CD4-positive, alpha-beta T cell treated with Interleukin-4 for 1 hour (primary cell): ENCODE measurements at places on chromosomes 3 and 15.
A peak's percentile ranks its signal among the peaks of the same experiment; 100 is the strongest.

DNA sequence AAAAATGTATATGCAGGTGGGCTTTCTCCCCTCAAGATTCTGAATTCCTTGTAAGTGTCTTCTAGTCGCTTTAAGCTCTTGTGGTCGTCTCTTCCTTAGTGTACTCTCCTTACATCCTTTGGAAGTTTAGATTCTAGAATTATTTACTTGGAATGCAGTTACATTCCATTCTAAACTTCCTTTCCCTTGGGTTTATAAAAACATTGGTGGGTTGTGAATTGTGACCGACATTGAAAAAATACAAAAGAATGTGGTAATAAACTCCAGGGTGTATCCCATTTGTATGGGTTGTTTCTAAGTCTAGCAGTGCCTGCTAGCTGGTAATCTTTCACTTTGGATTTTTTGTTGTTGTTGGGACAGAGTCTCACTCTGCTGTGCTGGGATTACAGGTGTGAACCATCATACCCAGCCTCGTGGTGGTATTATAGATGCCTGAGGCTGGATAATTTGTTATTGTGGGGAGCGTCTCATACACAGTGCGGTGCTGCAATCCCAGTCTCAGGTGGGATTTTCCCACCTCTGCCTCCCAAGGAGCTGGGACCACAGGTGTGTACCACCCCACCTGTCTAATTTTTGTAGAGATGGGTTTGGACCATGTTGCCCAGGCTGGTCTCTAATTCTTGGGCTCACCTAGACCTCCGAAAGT, 9.1 kb downstream of the CHD2 start:
- no peak for DNase-seq

DNA sequence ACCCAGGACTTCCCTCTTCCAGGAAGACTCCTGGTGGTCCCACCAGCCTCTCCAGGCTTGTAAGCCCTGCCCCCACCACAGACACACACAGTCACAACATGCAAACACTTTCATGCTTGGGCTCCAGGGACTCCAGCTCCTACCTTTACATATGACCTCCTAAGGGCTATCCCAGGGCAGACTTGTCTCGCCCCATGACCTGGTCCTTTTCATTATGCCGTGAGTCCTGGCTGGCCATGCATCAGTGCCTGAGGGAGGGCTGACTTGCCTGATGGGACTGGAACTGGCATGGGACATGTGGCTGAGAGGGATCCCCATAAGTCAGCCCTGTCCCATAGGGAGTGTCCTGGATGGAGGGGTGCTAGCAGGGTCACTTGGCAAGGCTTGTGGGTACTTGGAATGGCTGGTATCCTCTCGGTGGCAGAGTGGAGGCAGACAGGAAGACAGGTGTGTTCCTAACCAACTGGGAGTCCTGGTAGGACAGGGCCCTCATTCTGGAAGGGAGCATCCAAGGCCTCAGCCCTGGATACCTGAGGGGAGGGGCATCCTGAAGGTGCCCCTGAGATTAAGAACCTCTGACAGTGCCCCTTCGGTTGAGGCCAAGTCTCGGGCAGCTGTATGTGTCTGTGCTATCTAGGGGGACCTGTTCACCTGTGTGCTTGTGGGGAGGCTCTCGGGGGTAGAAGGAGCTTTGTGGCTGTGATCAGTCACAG, 540 bp upstream of the HHATL start:
- DNase-seq = no peak

- no peak for DNase-seq
These were observed 188.3 kb downstream of the IL5RA start for GRCh38 chr3:2921903-2922302.

- DNase-seq = no peak
These were observed 74.3 kb upstream of the TSEN2 start for GRCh38 chr3:12409684-12410596.

GRCh38 chr3:40042752-40043443, 233.5 kb downstream of the MYRIP start:
- DNase-seq = no peak

DNA sequence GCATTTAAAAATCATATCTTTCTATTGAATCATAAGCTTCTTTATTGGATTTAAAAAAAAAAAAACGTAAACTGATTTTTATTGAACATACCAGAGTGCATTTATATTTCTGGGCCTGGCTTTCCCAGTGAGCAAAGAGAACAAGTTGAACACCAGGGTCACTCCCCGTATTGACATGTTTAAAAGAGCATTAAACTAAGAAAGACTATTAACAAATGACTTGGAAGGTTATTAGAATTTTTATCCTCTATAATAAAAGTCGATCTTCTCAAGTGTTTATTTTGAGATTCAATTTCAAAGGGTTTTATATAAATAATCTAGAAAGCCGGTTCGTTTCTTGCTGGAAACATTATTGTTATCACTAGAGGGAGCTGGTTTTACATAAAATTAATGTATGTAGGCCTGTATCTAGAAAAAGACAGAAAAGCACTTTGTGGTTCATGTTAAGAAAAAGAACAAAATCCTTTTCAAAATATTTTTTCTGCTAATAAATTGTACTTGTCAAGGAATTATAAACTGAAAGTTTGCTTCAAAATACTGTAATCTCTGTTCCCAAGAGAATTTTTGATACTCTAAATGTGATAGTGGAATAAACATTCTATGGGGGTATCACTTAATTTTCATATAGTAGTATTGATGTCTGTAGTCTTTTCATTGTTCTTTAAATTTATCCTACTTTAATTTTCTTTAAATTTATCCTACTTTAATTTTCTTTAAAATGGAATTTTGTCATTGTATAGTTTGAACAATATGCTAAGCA, 321.8 kb upstream of the MME start:
- no peak for DNase-seq

DNA sequence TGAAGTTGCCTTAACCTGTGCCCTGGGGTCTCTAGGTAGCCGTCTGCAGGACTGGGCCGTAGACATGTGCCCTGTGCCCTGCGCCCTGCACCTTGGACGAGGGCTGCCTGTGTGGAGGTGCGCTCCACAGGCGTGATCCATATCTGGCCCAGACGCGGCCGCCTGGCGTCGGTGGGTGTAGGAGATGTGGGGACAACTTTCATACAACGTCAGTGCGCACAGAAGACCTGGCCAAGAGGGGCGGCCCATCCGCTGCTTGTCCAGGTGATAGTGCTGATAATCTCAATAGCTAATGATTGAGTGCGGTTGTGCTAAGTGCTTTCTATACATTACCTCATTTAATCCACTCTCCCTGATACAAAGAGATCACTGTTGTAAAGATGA, 665 bp upstream of the RASGRP1 start:
- no peak for DNase-seq

DNA sequence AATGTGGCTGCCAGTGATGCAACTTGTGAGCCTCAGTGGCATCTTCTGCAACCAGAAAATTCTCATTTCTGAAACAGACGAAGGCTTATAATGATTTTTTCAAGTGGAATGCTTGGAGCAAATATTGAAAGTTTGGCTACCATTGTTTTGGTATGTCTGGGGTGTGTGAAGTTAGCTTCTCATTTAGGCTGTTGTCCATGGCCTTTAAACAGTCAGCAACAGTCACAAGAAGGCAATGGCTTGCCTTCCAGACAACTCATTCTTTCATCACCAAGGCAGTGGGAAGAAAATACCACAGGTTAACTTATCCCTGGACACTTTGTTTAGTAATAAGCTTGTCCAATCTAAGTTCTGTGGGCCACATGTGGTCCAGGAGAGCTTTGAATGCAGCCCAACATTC, 4.7 kb upstream of the BNC1 start:
- no peak for DNase-seq

- no peak for DNase-seq
These were observed 26.8 kb downstream of the CMC1 start for GRCh38 chr3:28267984-28268849.

GRCh38 chr3:197486861-197487260, 68.9 kb downstream of the BDH1 start:
- no peak for DNase-seq

DNA sequence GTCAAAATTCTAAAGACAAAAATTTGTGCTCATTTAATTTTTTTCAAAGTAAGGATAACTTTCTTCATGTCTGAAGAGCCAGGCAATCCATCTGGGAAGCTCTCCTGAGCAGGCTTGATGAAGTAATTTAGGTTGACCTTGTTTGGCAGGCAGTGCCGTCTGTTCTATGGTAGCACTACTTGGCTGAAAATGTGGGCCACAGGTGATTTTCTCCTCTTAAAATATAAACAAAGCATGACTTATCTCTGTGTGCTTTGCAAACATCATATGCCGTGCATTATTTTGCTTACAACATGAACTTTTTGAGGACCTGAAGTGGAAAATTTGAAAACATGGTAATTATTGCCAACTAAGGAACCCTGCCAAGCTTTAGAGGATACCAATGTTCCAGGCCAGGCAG, 143.2 kb downstream of the RAP2B start:
- no peak for DNase-seq

DNA sequence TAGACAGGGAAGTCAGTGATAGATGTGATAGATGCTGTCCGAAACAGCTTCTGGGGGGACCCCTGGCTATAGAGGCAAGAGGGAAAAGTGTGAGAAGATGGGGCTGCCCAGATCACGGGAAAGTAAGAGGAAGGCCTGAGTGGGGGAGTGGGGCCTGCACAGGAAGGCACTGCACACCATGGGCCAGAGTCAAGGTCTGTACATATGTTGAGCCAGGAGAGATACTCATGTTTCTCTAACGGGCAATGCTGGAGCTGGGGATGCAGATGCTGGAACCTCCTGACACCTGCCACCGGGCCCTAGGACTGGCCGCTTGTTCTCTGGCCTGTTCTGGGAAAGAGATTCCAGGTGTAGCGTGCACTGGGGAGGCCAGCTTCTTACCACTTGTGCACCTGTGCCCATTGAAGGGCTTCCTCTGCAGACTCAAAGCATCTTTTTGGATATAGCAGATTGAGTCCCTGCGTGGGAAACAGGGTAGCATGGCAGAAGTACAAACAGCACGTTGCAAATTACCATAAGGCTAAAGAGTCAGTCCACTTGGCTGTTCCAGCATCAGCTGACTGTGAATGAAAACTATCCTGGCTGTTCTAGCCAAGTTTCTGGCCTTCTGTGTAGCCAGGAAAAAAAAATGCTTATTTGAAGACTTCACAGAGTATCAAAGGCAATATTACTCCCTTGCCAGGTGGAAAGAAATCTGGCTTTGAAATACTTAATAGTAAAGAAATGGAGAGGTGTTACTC, 77.1 kb upstream of the GSK3B start:
- DNase-seq = no peak

DNA sequence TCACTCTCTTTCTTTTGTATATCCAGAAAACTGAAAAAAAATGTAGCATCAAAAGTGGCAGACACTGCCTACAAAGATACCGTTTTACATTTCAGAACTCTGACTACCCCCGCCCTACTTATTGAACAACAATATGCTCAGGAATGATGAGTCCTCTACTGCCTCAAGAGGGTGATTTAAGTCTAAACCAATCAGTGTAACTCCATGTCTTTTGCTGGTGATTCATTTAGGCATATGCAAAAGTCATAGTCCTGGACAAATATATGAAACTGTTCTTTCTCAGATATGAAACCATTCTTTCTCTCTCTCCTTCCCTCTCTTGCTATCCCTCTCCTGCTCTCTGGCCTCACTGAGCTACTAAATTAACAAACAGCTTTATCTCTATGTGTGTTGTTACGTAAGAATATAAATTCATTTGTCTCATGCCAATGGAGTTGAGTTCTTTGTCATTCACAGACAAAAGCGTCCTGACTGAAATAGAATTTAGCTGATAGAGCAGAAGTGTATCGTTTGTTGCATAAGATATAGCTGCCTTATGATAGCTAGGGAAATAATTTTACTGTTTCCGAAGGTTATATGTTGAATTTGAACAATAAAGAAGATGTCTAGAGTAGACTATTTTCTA, 133.7 kb upstream of the OSTN start:
- DNase-seq = no peak

DNA sequence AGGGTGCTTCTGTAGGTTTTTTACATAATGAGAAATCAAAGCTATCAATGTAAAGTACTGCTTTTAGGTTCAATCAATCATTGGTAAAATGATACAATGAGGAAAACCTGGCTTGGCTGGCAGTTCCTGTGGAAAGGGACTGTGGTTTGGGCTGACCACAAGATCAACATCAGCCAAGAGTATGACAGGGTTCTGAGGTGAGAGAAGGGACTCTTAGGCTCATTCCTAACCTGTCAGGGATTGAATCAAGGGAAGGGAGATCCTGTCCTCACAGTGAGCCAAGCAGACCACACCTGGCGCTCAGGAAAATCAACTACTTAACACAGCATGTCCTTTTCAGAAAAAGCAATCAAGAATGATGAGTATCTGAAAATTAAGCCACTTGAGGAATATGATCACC, 111.1 kb downstream of the MAGI1 start:
- no peak for DNase-seq

- DNase-seq = no peak
These were observed 48.2 kb downstream of the SRGAP3 start for GRCh38 chr3:9201266-9201665.

GRCh38 chr15:62068071-62068809, 1.5 kb downstream of the C2CD4A start:
- DNase-seq = peak; percentile 22

DNA sequence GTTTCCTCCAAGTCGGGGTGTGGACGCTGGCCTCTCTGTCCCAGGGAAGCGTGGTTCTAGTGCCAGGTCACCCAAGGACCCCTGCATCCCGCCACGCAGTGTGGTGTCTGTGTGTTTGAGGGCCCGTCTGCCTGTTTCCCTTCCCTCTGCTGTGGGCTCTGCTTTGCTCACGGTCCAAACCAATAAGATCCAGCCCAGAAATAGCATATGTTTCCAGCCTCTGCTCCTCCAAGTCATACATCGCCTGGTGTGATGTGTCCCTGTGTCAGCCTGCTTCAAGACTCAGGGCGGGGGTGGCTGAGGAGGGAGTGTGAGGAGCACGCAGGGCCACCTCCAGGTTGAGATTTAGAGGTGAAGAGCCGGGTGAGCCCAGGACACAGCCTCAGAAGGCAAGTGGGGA, 21.9 kb upstream of the RPL29 start:
- no peak for DNase-seq

DNA sequence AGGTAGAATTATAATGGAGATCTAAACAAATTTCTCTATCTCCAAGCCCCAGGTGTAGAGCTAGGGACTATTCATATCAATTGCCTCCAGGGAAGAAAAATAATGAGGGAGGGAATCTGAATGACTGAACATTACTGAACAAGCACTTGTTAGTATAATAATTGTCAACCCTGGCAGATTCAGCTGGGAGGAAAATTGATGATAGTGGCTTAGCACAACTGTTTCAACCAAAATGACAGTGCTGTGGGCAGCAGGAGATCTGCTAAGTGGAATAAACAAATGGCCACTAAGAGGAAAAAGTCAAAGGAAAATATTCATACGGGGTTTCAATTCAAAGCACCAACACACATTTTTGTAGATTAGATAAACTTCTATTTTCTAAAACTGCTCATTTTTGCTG, 294.9 kb upstream of the ZNF385D start:
- DNase-seq = no peak

- no peak for DNase-seq
These were observed 14.2 kb upstream of the MTMR10 start for GRCh38 chr15:31005660-31006059.
